ENCODE measurements at places on chromosomes 1 and 21.

- DNase-seq = no peak
Measured at GRCh38 chr21:34936371-34936789, 112.7 kb downstream of the RUNX1 start.

DNA sequence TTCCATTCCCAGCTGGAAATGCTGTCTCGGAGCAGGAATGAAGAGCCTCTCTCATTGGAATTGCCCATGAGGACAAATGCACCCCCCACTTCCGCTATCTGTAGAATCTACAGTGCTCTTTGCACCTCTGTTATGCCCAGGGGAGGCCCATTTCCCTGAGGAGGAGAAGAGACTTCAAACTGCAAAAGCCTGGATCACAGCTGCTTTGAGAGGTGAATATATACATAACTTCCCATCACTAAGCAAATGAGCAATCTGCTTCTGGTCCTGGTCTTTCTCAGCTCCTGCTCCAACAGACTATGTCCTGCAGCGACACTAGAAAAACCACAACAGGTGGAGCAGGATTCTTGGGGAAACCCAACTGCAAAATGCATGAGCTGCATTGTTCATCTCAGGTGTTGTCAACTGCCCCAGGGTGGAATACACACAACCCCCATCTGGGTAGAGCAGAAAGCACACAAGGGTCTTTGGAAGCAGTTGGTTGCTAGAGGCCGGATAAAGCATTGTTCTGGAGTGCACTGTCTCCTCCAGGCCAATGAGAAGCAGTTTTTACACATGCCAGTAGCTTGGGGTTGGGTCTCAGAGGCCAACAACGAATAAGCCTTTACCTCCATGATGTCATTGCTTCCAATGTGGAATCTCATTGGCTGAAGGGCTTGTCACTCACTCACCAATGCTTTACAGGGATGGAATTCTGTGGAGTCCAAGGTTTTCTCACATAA is 67.7 kb upstream of the RAB4A start:
- DNase-seq = peak; percentile 43

DNA sequence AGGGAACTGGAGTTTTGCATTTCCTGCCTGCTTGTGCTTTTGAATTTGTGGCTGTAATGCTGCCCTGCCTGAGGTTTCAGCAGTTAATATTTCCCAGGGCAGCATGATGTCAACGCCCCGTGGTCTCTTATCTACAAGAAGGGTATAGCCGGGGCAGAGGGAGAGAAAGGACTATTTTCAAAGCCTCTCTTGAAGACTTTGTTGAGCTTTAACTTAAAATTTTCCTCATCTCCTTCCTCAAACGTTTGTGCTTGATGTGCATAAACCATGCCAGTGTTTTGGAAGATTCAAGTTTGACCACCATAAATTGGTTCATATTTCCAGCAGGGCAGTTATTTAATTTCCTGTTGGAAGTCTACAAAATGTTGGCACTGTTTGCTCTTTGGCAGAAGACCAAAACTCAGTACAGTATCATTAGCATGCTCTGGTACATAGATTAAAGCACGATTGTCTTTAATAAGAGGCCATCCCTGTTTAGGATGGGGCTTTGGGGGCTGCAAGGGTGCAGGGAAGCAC is 43.4 kb downstream of the ROR1 start:
- DNase-seq = no peak

DNA sequence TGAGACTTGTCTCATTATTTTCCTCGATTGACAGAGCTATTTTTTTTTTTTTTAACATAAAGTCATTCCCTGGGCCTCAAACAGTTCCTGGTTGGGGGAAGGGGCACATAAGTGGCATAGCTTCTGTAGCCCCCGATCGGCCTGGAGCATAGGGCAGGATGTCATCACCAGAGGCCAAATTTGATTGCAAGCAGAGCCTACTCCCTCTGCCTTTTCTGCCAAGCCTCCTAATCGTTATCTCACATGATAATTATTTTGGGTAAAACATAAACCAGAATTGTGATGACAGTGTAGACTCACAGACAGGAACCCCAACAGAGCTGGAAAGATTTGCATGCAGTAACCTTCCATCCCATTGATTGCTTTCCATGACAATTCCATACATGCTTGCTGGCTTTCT is 404.8 kb downstream of the PCP4 start:
- no peak for DNase-seq

DNA sequence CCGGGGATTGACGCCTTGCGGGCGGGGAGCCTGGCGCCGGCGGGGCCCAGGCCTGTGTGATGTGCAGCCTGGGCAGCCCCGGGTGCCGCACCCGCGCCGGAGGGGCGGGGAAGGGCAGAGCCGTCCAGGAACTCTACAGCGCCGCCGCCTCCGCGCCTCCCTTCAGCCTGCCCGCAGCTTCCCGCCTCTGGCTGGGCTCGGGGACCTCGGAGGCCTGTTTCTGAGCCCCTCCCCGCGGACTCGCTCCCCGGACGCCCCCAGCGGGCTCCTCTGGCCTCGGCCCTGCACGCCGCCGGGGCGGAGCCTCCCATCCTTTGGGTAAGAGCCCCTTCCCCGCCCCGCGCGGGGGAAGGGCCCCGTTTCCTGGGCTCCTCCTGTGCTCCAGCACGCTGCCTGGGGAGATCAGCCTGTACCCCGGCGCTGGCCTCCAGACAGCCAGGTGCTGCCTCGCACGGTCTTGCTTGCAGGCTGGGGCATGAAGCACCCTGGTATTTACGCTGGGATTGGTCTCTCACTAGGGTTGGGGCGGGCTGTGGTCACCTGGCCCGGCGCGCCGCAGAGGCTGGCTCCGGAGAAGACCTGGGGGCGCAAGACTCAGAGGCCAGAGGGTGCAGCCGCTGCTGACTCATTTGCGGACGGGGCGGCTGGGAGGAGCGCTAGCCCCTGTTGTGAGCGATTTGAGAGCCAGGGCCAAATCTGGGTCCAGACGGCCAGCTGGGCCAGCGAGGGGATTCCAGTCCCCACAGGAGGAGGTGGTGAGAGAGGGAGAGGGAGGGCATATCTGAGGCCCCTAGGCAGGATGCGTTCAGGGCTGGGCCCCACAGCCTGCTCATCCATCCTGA is 5.7 kb upstream of the ACOT11 start:
- peak; percentile 8 for DNase-seq

DNA sequence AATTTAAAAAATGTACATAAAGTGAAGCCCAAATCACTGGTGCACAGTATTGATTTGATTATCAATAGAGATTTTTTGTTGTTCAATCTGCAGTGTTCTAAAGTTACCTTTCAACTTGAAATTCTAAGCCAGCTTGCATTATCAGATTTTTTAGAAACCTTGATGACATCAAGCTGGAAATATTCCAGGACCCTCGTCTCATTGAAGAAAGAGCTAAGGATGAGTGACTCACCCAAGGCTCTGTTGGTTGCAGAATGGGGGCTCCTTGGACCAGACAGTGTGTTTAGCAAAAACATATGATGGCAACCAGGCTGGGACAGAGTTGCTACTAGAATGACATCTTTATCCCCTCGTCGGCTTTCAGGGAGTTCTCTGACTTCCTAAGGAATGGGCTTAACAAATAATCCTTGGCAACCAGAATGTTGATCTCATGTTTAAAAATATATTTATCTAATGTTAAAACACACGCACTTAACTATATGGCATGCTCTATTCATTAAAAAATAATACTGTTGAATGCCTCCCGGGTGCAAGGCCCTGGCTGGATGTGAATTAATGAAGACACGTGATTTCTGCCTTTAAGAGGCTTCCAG is 79.7 kb downstream of the RUNX3 start:
- no peak for DNase-seq

DNA sequence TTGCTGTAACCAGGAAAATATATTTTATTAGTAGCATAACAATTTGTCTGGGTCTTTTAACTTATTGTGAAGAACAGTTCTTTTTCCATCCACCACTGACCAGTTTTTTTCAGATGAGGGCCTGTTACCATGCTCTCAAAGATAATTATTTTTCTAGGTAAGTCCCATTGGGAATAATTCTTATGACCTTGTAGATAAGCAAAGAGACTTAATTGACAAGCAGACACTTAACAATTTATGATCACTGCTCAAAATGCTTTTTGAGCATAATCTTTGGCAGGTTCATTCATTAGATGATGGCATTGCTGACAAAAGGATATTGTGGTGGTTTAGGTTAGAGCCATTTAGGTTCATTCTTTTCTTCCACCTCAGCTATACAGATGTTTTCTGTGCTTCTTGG is 6.6 kb downstream of the SNX27 start:
- no peak for DNase-seq

DNA sequence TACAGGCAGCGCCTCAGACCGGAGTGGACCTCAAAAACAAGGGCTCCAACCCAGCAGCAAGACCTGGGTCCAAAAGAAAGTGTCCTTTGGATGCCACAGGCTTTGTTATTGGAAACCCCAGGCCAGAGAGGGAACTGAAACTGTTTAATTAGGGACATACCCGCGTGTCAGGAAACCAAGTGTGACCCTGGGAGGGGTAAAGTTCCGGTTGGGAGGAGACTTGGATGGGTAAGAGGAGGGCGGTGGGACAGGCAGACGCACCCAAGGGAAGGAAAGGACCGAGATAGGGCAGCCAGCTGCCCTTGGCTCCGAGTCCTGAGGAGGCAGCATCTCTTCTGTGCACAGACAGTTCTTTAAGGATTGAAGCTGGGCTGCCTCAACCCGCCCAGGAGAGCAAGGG is 71.4 kb downstream of the CDC7 start:
- no peak for DNase-seq

GRCh38 chr1:19596714-19597495 is 47.2 kb upstream of the NBL1 start:
- DNase-seq = peak; percentile 86

DNA sequence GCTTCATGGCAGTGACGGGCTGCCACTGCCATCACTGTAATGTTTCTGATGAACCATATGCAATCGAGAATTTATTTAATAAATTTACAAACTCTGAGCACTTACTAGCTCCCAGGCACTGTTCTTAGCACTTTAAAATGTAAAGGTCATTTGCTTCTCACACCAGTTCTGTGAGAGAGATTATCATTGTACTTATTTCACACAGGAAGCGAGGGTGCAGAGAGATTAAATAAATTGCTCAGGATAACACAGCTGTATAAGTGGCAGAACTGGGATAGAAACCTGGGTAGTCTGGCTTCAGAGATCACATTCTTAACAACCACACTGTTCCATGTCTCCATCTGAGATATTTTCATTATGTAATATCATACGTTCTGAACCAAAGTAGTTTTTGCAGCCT is 119.9 kb downstream of the MAST2 start:
- DNase-seq = no peak

- DNase-seq = no peak
Measured at GRCh38 chr1:162215902-162216301, 146.4 kb downstream of the NOS1AP start.

DNA sequence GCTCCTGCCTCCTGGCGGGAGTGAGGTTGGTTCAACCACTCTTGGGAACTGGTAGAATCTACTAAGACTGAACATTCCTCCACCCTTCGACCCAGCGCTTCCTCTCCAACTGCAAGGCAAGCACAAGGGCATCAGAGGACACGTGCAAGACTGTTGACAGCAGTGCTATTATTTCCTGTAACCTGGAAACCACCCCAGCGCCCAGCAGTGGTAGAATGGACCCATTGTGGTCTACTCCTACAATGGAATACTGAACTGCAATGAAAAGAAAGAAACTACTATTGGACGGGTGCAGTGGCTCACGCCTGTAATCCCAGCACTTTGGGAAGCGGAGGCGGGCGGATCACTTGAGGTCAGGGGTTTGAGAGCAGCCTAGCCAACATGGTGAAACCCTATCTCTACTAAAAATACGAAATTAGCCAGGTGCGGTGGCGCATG is 33.0 kb upstream of the TARDBP start:
- DNase-seq = no peak

- DNase-seq = no peak
Measured at GRCh38 chr1:181482001-181482430, 1.3 kb upstream of the CACNA1E start.

- DNase-seq = no peak
Measured at GRCh38 chr1:112850034-112850757, 105.8 kb downstream of the SLC16A1 start.

DNA sequence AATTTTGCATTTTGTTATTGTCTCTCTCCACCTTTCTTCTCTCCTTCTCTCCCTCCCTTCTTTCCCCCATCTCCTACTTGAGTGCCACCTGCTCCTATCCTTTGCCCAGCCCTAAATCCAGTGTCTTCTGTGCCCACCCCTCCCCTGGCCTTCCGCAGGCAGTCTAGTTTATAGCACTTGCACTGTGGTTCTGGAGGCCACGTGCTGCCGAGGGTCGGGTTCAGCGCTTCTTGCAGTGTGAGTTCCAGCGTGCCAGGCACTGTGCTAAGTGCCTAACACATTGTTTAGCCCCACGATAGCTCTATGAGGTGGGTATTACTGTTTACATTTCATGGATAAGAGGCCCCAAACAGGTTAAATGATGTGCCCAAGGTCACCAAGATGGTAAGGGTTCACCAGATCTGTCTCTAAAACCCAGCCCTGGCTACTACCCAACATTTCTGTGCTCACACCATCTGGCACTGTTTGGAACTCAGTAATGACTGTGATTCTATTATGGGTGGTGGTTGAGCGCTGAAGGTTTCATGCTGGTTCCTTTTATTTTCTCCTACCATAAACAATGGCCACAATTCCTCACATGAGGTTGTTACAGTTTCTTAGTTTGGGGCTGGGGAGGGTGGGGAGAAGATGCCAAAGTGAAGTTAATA is 14.1 kb upstream of the ATP1A4 start:
- DNase-seq = no peak

GRCh38 chr1:54599211-54599823 is 24.0 kb downstream of the FAM151A start:
- DNase-seq = no peak

GRCh38 chr1:1612104-1612400 is 3.2 kb upstream of the MIB2 start:
- no peak for DNase-seq

DNA sequence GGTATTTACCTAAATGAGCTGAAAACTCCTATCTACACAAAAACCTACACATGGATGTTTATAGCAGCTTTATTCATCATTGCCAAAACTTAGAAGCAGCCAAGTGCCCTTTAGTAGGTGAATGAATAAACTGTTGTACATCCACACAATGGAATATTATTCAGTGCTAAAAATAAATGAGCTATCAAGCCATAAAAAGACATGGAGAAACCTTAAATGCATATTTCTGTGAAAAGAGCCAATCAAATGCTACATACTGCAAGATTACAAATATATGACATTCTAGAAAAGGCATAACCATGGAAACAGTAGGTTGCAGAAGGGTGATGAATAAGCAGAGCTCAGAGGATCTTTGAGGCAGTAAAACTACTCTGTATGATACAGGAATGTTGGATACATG is 23.3 kb downstream of the ABCB10 start:
- DNase-seq = no peak

GRCh38 chr1:77051425-77051824 is 167.8 kb downstream of the PIGK start:
- no peak for DNase-seq

GRCh38 chr21:35633501-35633900 is 426.8 kb downstream of the SETD4 start:
- no peak for DNase-seq

GRCh38 chr1:32741413-32742198 is 39.0 kb upstream of the SYNC start:
- no peak for DNase-seq

DNA sequence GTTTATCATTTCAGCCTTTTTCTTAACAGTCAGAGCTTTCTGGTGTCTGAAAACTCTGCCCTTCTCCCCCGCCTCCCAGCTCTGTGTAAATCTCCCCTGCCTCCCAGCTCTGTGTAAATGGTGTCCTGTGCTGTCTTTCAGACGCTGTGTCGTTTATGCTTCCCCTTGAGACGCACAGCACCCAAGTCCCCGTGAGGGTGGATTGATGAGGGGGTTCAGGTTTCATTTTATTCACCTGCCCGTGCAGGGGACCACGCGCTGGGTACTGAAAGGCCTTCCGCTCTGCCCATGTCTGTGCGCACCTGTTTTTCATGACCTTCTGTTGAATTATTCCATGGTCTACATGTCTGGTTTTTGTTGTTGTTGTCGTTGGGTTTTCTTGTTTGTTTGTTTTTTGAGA is 108.2 kb upstream of the COL6A1 start:
- no peak for DNase-seq

All from NCI-H187 (cell line).